ENCODE measurements at places on chromosomes 1 and 21. TPM values are rescaled to one million over a fixed set of nuclear protein-coding genes. Genes with fewer than 3 reads are reported as not detected.

The FAM177B gene
- total RNA-seq = 0.79 TPM

The C1orf210 gene
- 24.9 TPM for total RNA-seq

The MIS18A gene
- total RNA-seq = 7.8 TPM

The RPRD2 gene
- total RNA-seq = 27.7 TPM

- no peak overlapping the region for H3K4me3 ChIP-seq
- H3K36me3 ChIP-seq = no peaks in the 10 kb centered on the region
- H3K27ac ChIP-seq = no peak overlapping the region
- DNase-seq = no peak
- H3K27me3 ChIP-seq = no peaks in the 10 kb centered on the region
- peaks cover 6% of the 10 kb centered on the region for H3K4me1 ChIP-seq
Observed at GRCh38 chr1:39816415-39817090, 27.9 kb upstream of the BMP8B start.
